ENCODE measurements at places on chromosomes 1 and 21.

DNA sequence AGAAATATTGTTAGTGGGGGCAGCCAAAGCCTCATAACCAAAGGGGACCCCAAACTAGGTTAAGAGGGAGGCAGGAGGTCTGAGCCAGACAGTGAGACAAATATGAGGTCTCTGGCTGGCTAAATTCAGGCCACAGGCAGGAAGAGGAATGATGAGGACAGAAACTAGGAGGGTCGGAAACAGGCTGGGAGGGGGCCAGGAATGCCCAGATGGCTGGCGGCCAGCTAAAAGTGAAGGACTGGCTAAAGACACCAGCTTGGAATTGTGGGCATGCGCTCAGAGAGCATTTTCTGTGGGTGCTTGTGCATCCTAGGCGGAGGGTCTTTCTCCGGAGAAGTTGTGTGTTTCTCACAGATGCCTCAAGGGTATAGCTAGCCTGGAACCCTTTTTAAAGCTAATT, 77.0 kb downstream of the PGM1 start:
- no peak for DNase-seq

DNA sequence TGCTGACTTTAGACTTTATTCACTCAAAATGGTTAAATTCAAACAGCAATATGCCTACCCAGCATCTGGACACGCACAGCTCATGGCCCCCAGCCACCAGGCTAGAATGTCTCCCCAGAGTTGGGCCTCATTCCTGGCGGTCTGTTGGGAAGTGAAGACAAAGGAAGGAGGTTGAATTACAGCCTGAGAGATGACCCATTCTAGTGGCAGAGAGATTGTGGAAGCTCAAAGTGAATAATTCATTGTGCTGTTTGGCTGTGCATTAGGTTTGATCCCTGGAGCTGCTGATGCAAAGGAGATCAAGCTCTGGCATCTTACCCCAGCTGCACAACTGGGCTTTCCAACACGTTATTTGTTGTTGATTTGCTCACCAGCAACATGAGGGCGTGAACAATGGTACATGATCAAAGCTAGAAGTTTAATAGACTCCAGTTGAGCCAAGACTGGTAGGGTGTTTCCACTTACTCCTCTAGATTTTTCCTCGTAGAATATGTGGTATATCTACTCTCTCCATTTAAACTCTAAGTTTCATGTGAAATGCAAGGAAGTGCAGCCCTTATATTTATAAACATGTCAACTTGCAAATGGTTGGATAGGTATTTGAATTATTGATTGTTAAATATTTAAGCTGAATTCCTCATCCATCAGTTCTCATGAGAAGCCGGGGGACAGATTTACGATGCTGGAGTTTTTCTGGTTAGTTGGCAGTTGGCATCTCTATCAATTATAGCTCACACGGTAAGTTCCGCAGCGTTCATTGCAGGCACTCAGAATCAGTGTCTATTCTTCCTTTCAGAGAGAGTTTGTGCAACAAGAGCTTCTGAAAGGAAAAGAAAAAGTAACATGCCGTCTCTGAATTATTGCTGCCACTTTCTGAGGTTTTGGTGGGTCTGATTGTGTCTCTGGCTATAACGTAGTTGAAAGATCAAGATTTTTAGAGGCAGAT, 222.7 kb downstream of the TM2D1 start:
- no peak for DNase-seq

GRCh38 chr1:210311726-210312493, 16.8 kb upstream of the HHAT start:
- DNase-seq = no peak

- peak; percentile 48 for DNase-seq
These were observed 12.6 kb upstream of the S100B start for GRCh38 chr21:46617267-46618051.

- peak; percentile 97 for DNase-seq
These were observed 23.2 kb downstream of the ILDR2 start for GRCh38 chr1:166952002-166952746.

- no peak for DNase-seq
These were observed 38.1 kb downstream of the TMED5 start for GRCh38 chr1:93142161-93142560.

DNA sequence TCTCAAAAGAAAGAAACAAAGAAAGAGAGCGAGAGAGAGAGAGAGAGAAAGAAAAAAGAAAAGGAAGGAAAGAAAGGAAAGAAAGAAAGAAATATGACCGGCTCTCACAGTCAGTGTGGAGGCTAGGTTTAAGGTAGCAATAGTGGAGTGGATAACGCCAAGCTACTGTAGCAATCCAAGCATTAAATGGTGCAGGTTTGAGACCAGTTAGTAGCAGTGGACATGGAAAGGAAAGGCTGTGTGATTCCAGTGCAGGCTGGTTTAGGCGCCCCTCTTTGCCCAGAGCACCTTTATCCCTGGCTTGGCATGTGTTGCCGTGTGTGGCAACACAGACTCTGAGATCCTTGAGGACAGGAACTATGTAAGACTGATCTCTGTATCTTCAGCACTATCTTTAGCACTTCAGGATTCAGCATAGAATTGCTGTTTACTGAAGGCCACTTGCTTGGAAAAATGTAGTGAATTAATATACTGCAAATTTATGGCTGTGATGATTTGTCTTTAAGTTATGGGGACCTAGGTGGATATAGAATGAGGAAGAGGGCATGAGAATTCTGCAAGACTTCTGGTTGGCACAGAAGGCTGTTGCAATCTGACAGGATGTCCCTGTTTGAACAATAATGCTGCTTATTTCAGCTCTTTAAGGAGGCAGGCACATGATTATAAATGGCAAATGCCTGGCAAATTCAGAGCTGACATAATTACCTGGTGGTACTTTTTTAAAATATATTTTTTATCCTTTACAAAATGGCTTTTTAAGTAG, 10.8 kb upstream of the OSBPL9 start:
- no peak for DNase-seq
